ENCODE measurements at places on chromosomes 2 and 18.
A peak's percentile ranks its signal among the peaks of the same experiment; 100 is the strongest.

- H3K27ac ChIP-seq = peak overlapping the region; percentile 94
- DNase-seq = no peak
- peak overlapping the region; percentile 60 for H3K4me3 ChIP-seq
- no peaks in the 10 kb centered on the region for H3K27me3 ChIP-seq
- H3K4me1 ChIP-seq = peaks cover 39% of the 10 kb centered on the region
These were observed 53.5 kb upstream of the RMDN2 start for GRCh38 chr2:37871456-37872191.

GRCh38 chr18:3048820-3049349 lies 35.9 kb upstream of the LPIN2 start:
- H3K27me3 ChIP-seq = no peaks in the 10 kb centered on the region
- no peak overlapping the region for H3K27ac ChIP-seq
- H3K36me3 ChIP-seq = peaks cover 12% of the 10 kb centered on the region
- no peak for DNase-seq

GRCh38 chr2:201057087-201057521 lies 14.4 kb downstream of the HYCC2 start:
- no peaks in the 10 kb centered on the region for H3K27me3 ChIP-seq
- H3K27ac ChIP-seq = no peak overlapping the region
- DNase-seq = no peak

GRCh38 chr18:64674694-64675093 lies 525.8 kb upstream of the LINC00305 start:
- no peak overlapping the region for H3K4me3 ChIP-seq

DNA sequence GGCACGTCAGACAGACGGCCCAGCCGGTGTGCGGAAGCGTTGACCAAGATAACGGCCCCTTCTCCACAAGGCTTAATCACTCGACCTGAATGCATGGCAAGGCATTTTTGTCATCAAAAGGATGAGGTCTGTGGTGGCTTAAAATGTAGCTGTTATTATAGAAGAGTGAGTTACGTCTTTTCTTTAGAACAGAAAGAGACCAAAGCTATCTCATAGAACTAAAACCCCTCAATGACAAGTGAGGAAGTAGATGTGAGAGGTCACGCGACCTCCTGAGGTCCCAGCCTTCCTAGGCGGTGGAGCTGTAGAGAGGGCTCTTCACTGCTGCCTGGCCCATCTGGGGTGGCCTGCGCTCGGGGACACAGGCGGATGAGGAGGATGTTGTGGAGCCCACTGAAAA lies 75.7 kb downstream of the LDLRAD4 start:
- no peaks in the 10 kb centered on the region for H3K27me3 ChIP-seq
- DNase-seq = no peak
- no peaks in the 10 kb centered on the region for H3K36me3 ChIP-seq
- H3K4me1 ChIP-seq = peaks cover 33% of the 10 kb centered on the region
- no peak overlapping the region for H3K27ac ChIP-seq

DNA sequence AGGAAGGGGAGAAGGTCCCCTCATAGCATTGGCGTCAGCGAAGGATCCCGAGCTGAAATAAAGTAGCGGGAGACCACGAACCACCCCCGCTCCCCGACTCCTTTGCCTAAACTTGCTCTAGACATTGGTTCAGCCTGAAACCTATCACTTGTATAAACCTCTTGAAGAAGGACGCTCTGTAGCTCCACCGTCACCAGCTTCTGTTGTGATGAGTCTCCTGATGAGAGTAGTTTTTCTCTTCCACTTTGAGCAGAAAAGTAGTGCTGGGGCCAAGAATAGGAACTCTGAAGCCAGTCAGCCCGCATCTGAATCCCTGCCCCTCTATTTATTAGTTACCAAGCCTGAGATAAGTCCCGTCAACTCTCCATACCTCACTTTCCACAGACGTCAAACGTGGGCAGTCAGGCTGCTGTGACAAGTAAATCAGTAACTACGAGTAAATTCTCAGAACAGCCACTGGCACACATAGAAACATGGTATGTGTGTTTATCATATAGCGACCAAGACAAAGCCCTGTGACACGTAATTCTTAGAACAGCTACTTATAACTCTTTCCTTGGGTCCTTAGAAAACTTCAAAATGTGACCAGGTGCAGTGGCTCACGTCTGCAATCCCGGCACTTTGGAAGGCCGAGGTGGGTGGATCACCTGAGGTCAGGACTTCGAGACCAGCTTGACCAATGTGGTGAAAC lies 61.7 kb downstream of the CD226 start:
- no peaks in the 10 kb centered on the region for H3K27me3 ChIP-seq
- H3K36me3 ChIP-seq = peaks cover 58% of the 10 kb centered on the region
- peaks cover 78% of the 10 kb centered on the region for H3K4me1 ChIP-seq
- peak; percentile 71 for DNase-seq
- peak overlapping the region; percentile 60 for H3K4me3 ChIP-seq

DNA sequence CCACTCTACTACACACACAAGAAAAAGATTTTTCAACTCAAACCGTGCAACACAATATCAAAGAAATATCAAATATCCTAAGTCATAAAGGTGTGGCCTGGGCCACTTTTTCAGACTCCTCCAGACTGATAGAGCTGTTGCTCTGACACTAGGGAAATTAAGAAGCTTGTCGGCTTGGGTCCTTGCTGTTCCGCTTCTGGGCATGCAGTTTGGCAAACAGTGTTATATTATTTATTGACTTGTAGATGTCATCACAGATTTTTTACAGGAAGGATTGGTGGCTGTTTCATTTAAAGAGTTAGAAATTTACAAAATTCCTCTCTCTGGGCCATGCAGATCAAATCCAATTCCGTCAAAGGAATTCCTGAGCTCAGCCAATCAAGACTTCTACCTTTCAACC lies 98.3 kb upstream of the MSH2 start:
- H3K36me3 ChIP-seq = no peaks in the 10 kb centered on the region
- H3K27me3 ChIP-seq = peaks cover 41% of the 10 kb centered on the region
- H3K27ac ChIP-seq = no peak overlapping the region
- DNase-seq = no peak

GRCh38 chr2:152445375-152445774 lies 110.4 kb downstream of the FMNL2 start:
- DNase-seq = no peak
- H3K27ac ChIP-seq = no peak overlapping the region
- peaks cover 13% of the 10 kb centered on the region for H3K27me3 ChIP-seq
- H3K4me3 ChIP-seq = no peak overlapping the region
- no peaks in the 10 kb centered on the region for H3K36me3 ChIP-seq
